ENCODE measurements at places on chromosomes 13 and 19. TPM values are rescaled to one million over a fixed set of nuclear protein-coding genes. Genes with fewer than 3 reads are reported as not detected.
A peak's percentile ranks its signal among the peaks of the same experiment; 100 is the strongest.

Gene PSG4
- not detected for total RNA-seq

GRCh38 chr13:19967621-19968020, 9.1 kb downstream of the ZMYM2 start:
- no peaks in the 10 kb centered on the region for H3K4me1 ChIP-seq
- no peak overlapping the region for H3K27ac ChIP-seq
- H3K4me3 ChIP-seq: no peak overlapping the region

- H3K4me1 ChIP-seq: peaks cover 13% of the 10 kb centered on the region
- no peak for DNase-seq
- no peak within 1 kb of the TSS for H3K4me3 ChIP-seq
- H3K36me3 ChIP-seq: no peaks in the 10 kb centered on the region
Observed at GRCh38 chr19:40774916-40775631, at the start of gene MIA. TSS of gene MIA (plus strand) at chr19:40775521. CDS start at chr19:40775543, 22 bp downstream.

GRCh38 chr13:35768551-35768950, 292.1 kb upstream of the MAB21L1 start:
- DNase-seq: no peak
- no peak overlapping the region for H3K4me3 ChIP-seq
- H3K27ac ChIP-seq: no peak overlapping the region
- H3K36me3 ChIP-seq: no peaks in the 10 kb centered on the region
- peaks cover 41% of the 10 kb centered on the region for H3K4me1 ChIP-seq

Gene ZNF470
- 1.2 TPM for total RNA-seq

GRCh38 chr19:14112051-14112808, 5.3 kb downstream of the PRKACA start:
- no peak overlapping the region for H3K27ac ChIP-seq
- no peaks in the 10 kb centered on the region for H3K27me3 ChIP-seq
- no peak for DNase-seq
- peaks cover 6% of the 10 kb centered on the region for H3K4me1 ChIP-seq
- no peaks in the 10 kb centered on the region for H3K36me3 ChIP-seq

GRCh38 chr13:111152844-111153243, 37.7 kb downstream of the ARHGEF7 start:
- no peaks in the 10 kb centered on the region for H3K36me3 ChIP-seq
- H3K4me1 ChIP-seq: peaks cover 17% of the 10 kb centered on the region
- peak overlapping the region; percentile 79 for H3K27ac ChIP-seq
- DNase-seq: no peak
- H3K27me3 ChIP-seq: peaks cover 28% of the 10 kb centered on the region
- peak overlapping the region; percentile 89 for H3K4me3 ChIP-seq

- H3K36me3 ChIP-seq: no peaks in the 10 kb centered on the region
- no peak for DNase-seq
- no peak overlapping the region for H3K27ac ChIP-seq
Observed at GRCh38 chr13:33676045-33676989, 141.6 kb upstream of the RFC3 start.

Gene CLN5
- total RNA-seq: 10.7 TPM

- DNase-seq: no peak
- no peak overlapping the region for H3K27ac ChIP-seq
- no peaks in the 10 kb centered on the region for H3K27me3 ChIP-seq
- no peak overlapping the region for H3K4me3 ChIP-seq
- no peaks in the 10 kb centered on the region for H3K36me3 ChIP-seq
- H3K4me1 ChIP-seq: no peaks in the 10 kb centered on the region
Observed at GRCh38 chr19:5336195-5336965, 4.2 kb downstream of the PTPRS start.

Data from PC-9 (cell line).